ENCODE measurements at places on chromosomes 13 and 19.

GRCh38 chr19:49924004-49924880, 4.8 kb upstream of the ATF5 start:
- no peak for DNase-seq

GRCh38 chr13:24103782-24104372, 56.6 kb upstream of the SPATA13 start:
- DNase-seq: no peak

GRCh38 chr19:46975011-46975924, 44.4 kb upstream of the NPAS1 start:
- DNase-seq: no peak

DNA sequence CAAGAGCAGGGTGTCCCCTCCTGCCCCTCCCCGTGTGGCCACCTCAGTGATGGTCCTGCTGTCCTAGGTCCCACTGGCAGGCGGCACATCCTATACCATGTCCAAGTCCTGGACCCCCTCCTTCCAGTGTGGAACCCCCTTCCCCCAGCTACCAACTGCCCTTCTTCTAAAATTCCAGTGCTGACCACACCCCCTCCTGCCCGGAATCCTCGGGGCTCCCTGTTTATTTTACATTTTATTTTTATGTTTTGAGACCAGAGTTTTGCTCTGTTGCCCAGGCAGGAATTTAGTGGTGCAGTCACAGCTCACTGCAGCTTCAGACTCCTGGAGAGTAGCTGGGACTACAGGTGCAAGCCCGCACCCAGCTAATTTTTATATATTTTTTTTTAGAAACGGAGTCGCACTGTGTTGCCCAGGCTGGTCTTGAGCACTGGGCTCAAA, 945 bp upstream of the CPAMD8 start:
- no peak for DNase-seq

GRCh38 chr19:40576151-40576584, 505 bp upstream of the SHKBP1 start:
- DNase-seq: no peak

GRCh38 chr19:37928527-37929286, 21.7 kb downstream of the SIPA1L3 start:
- DNase-seq: no peak

GRCh38 chr13:40208517-40208916, 457.9 kb downstream of the FOXO1 start:
- no peak for DNase-seq

GRCh38 chr19:15246198-15246481, 13.9 kb upstream of the EPHX3 start:
- DNase-seq: no peak

DNA sequence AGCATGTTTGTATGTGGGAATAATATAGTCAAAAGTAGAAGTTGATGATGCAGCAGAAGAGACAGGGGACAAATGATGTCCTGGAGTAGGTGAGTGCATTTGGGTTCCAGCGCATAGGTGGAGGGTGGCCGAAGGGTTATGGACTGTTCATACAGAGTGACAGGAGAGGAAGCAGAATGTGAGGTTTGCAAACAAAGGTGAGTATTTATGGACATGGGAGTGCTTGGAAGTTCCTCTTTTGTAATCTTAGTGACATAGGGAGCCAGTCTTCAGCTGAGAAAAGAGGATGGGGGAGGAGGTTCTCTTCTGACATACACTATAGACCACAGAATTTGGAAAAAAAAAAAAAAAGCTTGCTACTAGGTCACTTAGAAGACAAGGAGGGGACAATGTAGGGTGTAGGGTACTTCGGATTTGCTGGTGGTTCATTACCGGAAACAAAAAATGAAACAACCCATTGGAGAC, 331.6 kb downstream of the DLEU7 start:
- DNase-seq: no peak

DNA sequence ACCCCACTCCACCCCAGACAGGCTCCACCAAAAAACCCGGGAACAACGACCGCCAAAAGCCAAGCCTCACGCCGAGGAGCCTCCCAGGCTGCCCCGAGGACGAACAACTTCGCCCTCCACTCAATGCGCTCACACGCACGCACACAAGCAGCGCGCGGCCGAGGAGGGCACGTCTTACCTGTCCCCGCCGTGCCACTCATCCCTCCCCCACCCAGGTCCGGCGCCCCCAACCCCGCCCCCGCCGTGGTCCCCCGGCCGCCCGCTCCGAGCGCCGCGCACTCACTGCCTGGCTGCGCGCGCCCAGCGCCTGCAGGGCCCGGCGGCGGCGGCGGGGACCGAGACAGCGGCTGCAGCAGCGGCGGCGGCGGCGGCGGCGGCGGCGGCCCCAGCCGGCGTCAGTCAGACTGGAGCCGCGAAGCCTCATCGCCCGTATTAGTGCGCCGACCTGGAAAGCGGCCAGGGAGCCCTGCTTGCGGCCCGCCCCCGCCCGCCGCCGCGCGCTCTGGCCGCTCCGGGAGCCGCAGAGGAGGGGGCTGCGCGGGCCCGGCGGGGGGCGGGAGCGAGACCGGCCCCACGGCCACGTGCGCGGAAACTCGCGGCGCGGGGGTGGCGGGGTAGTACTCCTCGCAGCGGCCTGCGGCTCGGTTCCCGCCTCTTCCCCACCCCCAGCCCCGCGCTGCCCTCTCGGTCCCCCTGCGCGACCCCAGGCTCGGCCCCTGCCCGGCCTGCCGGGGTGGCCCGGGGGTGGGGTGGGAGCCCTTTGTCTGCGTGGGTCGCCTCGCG, at the start of gene SMAD9:
TSS of gene SMAD9 (minus strand) at position 406 of the 783 bp plus-strand sequence. CDS start 40,549 bp downstream, outside the sequence.
- DNase-seq: peak; percentile 78

DNA sequence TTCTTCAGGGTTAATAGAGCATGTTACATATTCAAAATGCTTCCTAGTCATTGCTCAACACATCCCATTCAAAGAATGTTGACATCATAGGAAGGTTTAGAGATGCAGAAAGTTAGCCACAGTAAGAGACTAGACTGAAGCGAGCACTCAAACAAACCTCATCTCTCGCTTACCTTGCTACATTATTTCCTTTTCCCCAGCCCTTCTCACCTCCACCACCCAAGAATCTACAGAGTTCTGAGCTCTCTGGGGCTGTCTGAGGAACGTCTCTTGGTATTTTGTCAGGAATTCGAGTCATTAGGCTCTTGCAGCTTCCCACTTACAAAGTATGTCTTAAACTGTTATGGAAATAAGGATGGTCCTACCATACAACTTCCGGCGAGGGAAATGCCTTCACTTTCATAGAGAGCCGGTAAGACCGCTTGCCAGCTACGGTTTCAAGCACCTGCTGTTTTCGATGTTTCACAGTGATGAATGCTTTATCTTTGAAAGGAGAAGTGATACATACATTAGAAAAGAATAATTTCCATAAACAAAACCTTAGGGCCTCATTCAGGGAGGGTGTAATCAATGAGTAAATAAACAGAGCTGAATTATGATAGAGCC, 65.1 kb downstream of the FLT1 start:
- DNase-seq: no peak

GRCh38 chr13:73065665-73066340, 7.0 kb downstream of the KLF5 start:
- no peak for DNase-seq

DNA sequence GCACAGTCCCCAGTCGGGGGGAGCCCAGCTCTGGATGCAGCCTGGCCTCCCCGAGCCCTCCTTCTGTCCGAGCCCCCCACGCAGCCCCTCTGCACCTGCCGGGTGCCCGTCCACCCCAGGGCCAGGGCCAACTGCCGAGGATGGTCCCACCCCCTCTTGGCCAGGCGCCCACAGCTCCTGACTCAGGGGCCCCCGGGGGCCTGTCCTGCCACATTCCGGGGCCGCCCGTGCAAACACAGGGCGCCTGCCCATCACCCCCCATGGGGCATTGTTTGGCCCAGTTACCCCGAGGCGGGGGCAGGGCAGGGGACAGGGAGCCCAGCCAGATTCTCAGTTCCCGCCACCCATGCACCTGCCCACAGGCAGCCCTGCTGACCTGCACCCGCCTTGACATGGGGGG, 5.3 kb upstream of the TCF3 start:
- DNase-seq: no peak

- DNase-seq: no peak
Measured at GRCh38 chr13:29810145-29810742, 40.2 kb downstream of the UBL3 start.

- DNase-seq: no peak
Measured at GRCh38 chr19:49614096-49614833, 23.3 kb downstream of the PRR12 start.

GRCh38 chr13:28140433-28141125, 2.2 kb downstream of the PAN3 start:
- DNase-seq: no peak

DNA sequence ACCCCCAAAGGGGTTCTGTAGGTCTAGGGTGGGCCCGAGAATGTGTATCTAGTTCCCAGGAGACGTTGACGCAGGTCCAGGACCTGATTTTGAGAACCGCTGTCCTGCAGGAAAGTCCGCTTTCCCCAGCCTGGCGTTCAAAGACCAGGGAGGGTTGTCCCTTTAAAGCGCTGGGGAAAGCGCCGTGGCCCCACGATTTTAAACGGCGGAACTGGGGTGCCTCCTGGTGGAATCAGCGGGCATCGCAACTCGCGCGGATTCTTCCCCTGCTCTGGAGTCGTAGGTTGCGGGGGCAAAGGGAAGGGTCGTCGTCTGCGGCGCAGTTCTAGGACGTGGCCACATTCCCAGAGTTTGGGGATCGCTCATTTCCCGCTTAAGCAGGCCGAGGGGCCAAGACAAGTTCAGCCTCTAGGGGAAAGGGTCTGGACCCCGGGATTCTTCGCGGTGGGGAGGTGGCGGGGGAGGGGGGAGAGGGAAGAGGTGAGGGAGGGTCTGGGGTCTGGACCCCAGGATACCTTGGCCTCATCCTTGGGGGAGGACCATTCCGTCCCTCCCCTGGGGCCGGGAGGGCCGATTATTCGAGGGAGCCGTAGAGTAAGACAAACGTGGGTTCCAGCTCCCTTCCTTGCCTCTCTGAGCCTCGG, 7.7 kb downstream of the PNMA8B start:
- DNase-seq: peak; percentile 88

DNA sequence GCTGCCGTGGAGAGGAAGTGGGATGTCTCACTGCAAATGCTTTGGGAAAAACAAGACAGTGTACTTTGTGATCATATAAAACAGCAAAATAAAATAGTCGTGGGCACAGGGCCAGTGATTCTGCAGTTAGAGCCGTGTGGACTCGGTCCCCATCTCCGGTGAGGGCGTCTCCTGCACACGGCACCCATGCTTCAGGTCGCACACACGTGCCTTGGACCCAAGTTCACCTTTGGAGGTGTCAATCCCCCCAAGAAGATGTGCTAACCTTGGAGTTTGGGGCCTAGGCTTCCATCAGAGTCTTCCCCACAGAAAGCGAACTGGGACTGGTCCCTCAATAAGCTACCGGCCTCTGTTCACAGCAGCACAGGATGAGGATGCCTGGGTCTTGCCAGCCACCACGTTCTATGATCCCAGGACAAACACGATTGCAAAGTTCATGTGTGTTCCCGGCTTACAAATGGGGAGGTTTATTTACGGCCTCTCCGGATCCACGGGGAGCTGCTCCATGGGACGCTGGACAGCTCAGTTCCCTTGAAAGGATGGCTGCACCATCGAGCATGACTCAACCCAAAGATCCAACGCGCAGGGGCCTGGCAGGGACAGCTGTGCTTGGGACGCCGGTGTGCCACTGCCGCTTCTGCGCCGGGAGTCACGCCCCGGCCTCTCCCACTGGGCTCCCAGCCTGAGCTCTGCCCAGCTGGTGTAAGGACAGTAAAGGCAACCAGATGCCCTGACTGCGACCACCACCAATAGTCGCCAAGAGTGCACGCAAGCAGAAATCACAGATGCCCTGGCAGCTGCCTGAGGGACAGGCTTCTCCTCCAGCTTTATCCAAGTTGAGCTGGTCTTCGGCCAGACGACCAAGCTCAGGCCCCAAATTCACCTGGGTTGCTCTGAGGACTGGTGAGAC, 8.6 kb downstream of the GAS6 start:
- peak; percentile 29 for DNase-seq

DNA sequence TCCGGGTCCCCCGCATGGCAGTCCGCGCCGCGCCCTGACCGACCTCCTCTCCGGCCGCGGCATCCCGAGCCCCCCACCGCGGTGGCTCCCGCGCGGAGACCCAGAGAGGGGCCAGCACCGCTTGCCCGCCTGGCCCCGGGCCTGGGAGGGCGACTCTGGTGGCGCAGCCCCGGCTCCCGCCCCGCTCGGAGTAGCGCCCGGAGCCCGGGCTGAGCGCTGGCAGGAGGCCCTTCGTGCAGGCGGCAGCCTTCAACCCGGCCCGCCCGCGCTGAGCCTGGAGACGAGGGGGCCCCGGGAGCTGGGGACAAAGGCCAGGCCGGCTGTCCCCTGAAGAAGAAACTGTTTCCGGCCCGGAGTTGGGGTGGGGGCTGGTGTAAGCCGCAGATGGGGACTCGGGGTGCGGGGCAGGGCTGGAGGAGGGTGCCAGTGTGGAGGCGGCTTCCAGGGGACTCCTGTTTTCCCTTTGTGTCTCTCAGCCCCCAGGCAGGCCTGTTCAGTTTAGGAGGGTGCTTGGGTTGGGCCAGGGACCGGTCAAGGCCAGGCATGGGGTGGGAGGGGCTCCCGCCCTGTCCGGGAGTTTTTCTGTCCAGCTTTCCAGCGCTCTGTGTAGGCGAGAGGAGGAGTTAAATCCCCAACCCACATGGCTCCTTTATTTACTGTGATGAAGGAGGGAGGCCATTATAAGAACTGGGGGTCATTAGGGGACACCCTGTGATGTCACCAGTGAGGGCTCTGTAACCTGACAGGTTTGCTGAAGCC, 935 bp downstream of the LRP3 start:
- DNase-seq: no peak

DNA sequence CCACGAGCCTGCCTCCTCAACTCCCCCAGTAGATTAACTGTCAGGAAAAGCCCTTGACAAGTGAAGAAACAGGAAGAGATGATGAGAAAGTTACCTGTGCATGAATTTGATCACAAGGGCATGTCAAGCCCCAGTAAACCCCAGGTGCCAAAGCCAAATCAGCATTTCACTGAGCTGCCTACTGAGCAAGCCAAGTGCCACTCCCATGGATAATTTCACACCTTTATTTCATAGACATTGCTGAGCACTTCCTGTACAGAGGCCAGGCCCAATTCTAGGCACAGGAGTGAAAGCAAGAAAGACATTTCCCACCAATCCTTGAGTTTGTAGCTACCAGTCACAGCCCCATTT, 2.4 kb downstream of the GADD45GIP1 start:
- DNase-seq: no peak

DNA sequence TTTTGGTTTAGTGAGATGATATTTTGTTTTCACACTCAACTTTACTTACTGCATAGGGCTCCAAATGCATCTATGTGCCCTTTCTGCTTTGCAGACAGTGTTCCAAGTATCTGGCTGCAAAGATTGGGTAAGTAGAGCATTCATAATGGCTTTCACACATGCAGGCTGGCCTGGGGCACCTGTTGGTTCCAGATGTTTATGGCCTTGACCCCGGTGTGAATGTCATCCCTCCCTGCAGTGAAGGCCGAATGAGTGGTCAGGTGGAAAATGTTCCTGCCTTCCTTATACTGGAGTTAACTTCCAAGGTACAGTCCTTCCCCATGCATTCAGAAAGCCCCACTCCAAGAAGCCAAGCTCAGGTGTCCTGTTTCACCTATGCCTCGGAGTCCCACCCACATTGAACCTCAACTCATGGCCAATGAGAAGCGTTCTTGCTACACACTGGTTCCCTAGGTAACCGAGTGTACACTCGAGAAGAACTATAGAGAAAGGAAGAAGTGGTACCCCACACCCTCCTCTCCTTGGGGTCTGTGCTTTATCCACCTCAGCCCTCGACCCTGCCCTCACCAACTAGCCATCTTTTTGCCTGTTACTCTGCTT, 23.0 kb upstream of the ZNF536 start:
- DNase-seq: no peak
